ENCODE measurements at places on chromosomes 16 and 17.

- no peak for DNase-seq
Observed at GRCh38 chr17:29168079-29168758, 12.0 kb downstream of the MYO18A start.

GRCh38 chr17:78783711-78784324 lies 1.7 kb upstream of the CYTH1 start:
- no peak for DNase-seq

DNA sequence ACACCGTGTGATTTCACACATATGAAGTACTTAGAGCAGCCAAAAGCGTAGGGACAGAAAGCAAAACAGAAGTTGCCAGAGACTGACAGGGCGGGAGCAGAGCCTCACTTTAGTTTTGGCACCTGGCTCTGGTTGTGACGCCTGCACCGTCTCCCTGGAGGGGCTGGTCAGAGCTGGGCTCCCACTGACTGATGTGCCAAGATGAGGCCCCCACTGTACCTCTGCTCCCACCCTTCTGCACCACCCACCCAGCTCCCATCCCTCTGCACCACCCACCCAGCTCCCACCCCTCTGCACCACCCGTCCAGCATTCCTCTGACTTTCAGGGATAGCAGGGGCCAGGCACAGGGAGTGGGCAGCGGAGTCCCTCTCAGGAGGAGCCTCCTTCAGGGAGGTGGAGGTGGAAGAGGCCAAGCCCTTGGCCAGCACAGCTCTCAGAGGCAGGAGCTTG lies 3.2 kb upstream of the PRSS21 start:
- no peak for DNase-seq

DNA sequence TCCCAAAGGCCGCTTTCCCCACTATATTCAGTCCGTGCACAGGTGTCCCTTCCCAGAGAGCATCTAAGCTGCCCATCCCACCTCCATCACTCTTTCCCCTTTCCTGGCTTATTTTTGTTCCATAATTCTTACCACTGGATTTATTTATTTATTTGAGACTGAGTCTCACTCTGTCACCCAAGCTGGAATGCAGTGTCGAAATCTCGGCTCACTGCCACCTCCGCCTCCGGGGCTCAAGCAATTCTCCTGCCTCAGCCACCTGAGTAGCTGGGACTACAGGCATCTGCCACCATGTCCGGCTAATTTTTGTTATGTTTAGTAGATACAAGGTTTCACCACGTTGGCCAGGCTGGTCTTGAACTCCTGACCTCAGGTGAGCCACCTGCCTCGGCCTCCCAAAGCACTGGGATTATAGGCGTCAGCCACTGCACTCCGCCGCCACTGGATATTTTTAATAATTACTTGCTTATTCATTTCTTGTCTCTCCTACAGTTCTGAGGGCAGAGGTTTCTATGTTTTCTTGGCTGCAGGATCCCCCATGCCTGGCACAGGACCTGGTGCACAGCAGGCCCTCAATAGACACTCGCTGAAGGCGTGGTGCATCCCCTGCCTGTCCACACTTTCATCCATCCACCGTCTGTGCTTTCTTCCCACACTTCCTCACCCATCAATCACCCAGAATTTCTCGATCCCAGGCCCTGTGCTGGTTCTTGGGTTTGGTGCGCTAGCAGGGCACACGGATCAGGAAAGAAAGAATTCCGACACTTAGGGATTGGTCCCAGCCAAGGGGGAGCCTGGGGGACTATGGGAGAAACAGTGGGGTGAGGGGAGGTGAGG lies 9.9 kb upstream of the ADGRG1 start:
- DNase-seq: no peak

DNA sequence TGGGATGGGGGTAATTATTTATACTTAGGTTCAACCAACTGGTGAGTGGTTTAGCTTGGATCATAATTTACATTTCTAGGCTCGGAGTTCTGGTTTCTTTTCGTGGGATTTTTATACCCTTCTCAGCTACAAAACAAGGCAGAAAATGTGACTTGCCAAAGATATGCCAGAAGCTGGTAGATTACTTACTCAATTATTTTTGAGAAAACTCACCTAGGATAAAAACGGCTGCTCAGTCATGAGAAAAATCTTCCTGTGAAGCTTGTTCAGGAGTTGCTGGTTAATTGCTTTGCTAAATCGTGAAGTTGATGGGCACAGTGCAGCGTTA lies 1.1 kb downstream of the NDEL1 start:
- no peak for DNase-seq

Measured in GM19239 (cell line).